ENCODE measurements at places on chromosomes 7 and 10. TPM values are rescaled to one million over a fixed set of nuclear protein-coding genes. Genes with fewer than 3 reads are reported as not detected.

The EPO gene
- not detected for total RNA-seq

The OPN4 gene
- 0.32 TPM for total RNA-seq

The VIPR2 gene
- 14.1 TPM for total RNA-seq

The TSPAN13 gene
- 5.6 TPM for total RNA-seq

The HOXA10 gene
- total RNA-seq = not detected

The CHN2 gene
- total RNA-seq = 9.8 TPM

The TDRD1 gene
- total RNA-seq = 0.42 TPM

The UTF1 gene
- not detected for total RNA-seq

The RELN gene
- 2.5 TPM for total RNA-seq

The LRRN3 gene
- 0.39 TPM for total RNA-seq

The ITGA8 gene
- 53.3 TPM for total RNA-seq

The NHLRC2 gene
- 49.5 TPM for total RNA-seq

The FAM25G gene
- not detected for total RNA-seq

GRCh38 chr7:79332091-79332490 lies 121.4 kb downstream of the MAGI2 start:
- DNase-seq = no peak

- DNase-seq = peak; percentile 82
These were observed 260.5 kb upstream of the KLF14 start for GRCh38 chr7:130994378-130995115.

DNA sequence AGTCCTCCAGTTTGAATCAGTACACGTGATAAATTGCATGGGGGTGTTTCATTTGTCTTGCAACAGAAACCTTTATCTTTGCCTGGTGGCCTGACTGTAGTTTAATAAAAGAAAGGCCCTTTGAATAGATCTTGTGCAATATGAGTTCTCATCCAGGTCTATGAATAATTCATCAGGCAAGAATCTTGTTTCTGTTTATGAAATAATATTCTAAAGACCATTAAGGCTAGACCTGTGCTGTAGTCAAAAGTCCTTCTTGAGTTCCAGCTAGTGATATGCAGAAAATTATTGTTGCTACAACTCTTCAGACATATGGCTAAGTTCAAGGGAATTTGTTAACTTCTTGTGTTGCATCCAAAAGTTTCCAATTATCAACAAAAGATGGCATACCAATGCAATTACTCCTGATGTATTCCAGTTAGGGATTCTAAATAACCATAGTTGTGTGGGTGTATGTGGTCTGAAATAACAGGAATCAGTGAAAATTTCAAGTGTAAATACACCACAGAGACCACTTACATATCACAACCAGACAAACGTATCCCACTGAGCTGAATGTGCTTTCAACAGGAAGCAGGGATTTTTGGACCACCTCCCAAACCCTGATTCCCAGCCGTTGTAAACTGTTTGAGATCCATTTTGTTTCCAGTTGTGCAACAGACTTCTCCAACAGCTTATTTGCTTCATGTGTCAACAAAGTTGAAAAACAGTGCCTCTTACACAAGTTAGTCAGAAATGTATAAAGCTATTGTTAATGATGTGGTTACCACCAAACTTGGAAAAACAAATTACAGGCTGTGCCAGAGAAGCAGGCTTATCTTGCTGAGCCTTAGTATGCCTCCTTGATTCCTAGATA lies 54.7 kb upstream of the BICC1 start:
- no peak for DNase-seq

GRCh38 chr7:93830141-93830925 lies 60.2 kb downstream of the TFPI2 start:
- no peak for DNase-seq

GRCh38 chr7:133290041-133290440 lies 37.2 kb downstream of the EXOC4 start:
- no peak for DNase-seq

DNA sequence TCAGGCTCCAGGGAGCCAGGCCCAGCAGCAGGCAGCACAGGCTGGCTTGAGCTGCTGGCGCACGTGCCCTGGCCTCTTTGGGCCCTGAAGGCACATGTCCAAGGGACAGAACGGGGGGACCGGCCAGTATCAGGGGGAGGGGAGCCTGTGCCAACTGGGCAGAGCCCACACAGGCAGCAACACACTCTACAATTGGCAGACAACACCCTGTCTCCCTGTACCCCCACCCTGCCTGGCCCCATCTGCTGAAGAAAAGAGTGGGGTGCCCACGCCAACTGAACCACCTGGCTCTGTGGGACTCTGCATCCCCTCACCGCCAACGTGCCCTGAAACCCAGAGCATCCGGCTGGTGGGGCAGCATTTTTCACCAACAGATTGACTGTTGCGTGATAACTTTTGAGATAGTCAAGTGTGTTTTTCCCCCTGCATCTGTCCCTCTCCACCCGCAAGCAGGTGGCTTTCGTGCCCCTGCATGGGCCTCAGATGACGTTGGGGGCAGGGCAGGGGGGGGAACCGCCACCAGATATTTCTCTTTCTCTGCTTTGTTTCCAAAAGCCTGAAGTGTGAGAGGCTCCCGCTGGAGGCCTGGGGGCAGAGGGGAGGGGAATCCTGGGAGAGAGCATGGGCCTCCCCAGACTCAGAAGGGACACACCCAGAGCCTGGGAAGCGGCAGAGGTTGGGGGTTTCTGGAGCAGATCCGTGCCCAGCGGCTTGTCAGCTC lies 21.8 kb downstream of the SLIT1 start:
- no peak for DNase-seq

GRCh38 chr7:17939606-17940301 lies 540 bp downstream of the SNX13 start:
- DNase-seq = no peak

GRCh38 chr10:128048819-128049210 lies 77.4 kb downstream of the MKI67 start:
- DNase-seq = no peak

DNA sequence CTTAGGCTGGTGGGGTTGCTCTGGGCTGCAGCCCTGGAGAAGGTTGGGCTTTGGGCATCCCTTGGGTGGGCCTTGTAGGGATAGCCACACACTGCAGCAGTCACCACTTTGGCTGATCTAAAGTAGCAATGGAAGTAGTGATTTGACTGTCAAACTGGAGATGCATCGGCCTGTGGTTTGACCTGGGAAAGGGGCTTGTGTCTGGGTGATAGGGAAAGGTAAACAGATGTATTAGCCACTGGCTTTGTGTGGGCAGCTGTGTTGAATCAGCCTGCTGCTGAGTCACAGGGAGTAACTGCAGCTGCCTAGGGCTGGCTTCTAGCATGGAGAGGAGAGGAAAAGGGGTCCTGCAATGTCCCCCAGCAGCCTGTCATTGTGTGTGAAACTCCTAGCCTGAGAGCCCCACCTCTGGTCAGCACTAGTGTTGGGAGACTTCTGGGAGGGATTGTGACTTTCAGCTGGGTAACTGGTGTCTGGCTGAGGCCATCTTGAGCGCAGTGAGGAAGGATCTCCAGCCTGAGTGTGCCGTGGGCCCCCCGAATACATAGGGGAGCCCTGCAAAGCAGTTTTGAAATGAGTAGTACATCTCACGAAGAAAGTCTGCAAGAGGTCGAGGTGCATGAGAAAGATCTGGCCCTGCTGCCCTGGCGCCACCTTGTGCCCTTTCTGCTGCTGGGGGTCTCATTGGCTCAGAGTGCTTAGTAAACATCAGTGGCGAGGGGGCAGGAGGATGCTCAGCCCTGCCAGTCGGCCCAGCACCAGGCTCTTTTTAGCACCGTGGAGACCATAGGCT lies 117.3 kb downstream of the FANK1 start:
- no peak for DNase-seq

- no peak for DNase-seq
These were observed 23.3 kb upstream of the SMARCD3 start for GRCh38 chr7:151271699-151272355.

- DNase-seq = no peak
These were observed 279.5 kb downstream of the CELF2 start for GRCh38 chr10:11297136-11297535.

- DNase-seq = no peak
These were observed 13.8 kb upstream of the HDAC9 start for GRCh38 chr7:18481776-18482175.

DNA sequence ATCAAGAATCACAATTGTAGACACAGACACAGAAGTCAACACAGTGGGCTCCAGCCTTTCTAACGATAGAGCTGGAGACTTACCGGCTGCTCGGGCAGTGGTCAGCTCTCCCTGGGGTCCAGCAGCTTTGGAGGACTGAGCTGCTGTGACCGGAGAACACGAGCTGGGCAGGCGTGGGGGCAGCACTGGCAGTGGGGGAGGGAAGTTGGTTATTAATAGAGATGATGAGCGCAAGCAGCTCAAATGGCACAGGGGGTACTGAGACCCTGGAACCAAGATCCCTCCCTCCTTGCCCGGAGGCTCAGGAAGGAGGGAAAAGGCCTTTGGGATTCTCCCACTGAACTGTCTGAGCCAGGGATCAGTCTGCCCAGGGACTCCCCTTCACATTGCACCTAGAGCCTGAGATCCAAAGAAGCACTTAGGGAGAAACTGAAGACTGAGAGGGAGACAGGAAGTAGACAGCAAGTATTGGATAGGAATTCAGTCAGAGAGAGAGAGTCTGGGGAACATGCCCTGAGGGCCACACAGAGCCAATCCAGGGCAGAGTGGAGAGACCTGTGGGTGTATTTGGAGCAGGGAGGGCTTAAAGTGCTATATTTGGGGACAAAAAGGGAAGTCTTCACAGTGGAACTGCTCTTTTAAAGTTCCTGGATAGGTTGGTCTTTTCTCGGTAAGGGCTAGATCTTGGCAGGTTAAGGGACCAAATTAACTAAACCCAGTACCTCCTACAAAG lies at the start of gene MYOZ1:
Gene MYOZ1, minus strand, starts transcription at position 147 of the 733 bp plus-strand sequence. CDS start 1,457 bp downstream, outside the sequence.
- no peak for DNase-seq

DNA sequence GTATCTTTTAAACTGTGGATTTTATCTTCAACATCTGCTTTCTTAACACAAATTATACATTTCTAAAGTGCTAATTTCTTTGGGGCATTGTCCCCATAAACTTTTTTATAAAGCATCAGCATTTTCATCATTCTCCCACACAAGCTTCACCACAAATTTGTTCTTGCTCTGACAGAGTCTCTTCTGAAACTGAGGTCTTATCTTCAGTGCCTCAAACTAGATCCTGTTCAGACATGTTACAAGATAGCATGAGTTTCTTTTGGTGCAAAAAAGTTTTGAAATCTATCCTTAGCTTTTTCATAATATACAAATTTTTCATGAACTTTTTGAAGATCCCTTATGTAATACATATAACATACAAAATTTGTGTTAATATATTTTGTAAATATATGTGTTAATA lies 346.6 kb downstream of the IPMK start:
- no peak for DNase-seq

- no peak for DNase-seq
These were observed 193.9 kb upstream of the PPP2R2D start for GRCh38 chr10:131706952-131707351.

Measured in esophagus muscularis mucosa (tissue), 4 donors.